ENCODE measurements at places on chromosomes 13 and 19.

DNA sequence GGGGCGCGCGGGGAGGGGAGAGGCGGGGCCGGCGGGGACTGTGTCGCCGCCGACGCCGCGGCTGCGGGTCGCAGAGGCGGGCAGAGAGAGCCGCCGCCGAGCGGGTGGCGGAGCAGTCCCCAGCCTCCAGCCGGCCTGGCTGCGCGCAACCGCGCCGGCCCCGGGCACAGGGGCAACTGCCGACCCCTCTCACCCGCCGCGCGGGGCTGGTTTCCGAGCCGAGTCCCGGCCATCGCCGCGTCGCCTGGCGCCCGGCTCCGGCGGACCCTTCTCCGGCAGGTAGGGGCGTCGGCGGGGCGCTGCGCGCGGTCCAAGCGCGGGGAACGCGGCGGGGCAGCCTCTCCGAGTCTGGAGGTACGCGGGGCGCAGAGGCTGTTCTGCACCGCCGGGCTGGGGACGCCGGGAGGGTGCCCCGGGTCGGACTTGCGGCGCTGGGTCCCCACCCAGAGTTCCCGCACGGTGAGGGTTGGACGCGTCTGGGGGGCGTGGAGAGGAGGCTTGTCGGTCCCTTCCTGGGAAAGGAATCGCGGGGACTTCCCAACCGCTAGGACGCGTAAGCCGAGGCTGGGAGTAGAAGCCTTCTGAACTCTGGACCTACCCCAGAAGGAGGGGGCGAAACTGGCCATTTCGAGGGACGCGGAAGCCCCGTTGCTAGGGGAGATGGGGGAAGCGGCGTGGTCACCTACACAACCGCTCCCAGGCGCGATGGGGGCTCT, 133.6 kb upstream of the MYO16 start:
- DNase-seq: no peak

DNA sequence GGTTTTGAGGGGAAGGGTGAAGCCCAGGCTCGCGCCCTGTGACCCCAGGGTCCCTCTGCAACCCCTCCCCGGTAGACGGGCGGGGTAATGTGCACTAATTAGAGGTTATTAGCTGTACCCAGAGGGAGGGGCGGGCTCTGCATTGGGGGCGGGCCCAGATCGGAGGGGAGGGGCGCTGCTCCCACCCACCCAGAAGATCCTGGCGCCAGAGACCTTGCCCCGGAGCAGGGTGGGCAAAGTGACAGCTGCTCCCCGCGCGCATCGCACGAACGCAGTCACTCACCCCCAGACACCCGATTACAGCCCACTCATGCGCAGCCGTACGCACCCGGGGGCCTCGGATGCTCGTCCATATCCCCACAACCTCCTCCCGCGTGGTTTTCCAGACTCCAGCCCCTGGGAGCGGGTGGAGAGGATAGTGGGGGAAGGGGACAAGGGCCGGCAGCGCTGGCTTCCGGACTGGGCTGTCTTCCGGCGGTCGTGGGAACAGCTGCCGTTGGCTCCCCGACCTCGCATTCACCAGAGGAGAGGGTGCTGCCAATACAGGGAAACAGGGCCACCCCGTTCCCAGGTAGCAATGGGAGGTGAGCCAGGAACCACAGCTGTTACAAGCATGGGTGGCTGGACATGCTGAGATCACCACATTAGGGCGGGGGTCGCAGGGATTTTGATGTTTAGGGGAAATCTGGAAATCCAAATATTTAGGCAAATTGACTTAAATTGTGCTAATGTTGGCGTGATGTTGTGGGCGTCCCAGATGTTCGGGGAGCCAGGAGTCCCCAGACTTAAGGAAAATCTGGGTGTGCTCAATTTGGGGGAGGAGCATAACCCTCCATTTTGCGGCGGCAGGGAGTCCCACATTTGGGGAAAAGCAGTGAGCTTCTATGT, 2.9 kb upstream of the HOOK2 start:
- no peak for DNase-seq

- no peak for DNase-seq
Observed at GRCh38 chr19:14127176-14127575, 9.2 kb downstream of the ASF1B start.

DNA sequence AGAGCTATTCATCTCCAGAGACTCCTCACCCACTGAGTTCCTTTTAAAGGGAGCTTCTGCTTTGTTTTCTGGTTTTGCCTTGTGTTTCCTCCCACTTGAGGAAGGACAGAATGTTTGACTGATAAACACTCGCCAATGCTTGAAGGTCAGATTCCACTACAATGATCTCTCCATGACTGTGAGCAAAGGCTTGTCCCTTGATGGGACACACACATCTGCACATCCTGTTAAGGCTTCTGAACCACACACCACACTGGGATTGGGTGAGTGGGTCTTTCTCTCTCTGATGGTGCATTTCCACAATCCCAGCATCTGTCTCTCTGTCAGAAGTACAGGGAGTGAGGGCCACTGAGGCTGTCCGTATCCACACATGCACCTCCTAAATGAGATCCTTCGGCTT, 245.3 kb downstream of the IRS2 start:
- no peak for DNase-seq

- DNase-seq: no peak
Observed at GRCh38 chr13:65336087-65336749, 1893.9 kb downstream of the PCDH9 start.

DNA sequence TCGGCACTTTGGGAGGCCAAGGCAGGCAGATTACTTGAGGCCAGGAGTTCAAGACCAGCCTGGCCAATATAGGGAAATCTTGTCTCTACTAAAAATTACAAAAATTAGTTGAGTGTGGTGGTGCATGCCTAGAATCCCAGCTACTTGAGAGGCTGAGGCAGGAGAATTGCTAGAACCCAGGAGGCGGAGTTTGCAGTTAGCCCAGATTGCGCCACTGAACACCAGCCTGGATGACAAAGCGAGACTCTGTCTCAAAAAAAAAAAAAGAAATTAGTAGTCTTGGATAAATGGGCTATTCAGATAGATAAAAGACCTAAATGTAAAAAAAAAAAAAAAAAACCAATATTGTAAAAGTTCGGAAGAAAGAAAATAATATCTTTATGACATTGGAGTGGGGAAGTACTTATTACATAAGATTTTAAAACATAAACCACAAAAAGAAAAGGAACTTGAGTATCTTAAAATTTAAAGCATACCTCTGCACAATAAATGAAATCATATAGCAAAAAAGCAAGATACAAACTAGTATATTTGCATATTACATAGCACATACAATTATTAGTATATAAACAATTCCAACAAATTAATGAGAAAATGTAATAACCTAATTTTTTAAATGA, 26.7 kb upstream of the RNASEH2B start:
- DNase-seq: no peak

DNA sequence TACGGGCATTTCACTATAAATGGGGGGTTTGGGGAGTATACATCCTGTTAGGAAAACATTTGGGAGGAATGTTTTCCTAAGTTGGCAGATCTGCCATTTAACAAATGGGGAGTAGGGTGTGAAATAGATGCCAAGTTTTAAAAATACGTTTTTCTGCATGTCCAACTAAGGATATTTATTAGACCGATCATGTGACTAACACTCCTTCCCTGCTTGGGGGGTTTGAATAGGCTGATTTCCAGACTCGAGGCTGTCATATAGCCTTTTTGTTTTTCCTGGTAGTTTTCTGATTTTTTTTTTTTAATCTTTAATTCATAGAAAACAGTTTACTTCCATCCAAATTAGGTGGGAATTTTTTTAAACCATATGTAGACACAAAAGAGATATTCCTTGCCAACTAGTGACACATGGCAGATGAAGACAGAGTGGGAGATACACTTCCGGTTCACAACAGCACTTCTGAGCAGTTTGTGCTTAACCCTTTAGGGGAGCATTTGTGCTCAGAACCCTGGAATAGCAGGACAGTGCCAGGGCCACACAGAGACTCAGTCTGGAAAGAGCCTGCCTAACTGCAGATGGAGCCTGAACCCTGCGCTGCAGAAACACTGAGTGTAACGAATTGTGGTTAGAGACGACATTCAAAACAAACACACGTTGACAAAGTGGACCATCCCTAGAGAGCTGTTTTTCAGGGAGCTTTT, 5.6 kb upstream of the GATAD2A start:
- DNase-seq: no peak

- DNase-seq: no peak
Observed at GRCh38 chr13:101881593-101881992, 429.1 kb downstream of the ITGBL1 start.

DNA sequence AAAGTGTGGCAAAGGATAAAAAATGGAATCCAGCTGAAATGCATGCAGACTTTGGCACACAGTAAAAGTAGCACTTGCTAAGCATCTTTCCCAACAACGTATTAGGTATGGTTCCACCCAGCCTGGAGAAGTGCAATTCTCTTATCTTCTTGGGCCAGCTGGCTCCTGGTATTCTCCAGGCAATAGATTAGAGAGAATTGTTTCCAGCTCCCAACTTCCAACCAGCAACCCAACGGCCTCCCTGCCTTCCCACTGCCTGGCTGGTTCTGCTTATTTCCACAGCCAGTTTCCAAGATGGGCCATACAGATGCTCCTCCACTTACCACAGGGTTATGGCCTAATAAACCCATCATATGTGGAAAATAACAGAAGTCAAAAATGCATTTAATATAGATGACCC, 133.4 kb downstream of the OXGR1 start:
- no peak for DNase-seq

DNA sequence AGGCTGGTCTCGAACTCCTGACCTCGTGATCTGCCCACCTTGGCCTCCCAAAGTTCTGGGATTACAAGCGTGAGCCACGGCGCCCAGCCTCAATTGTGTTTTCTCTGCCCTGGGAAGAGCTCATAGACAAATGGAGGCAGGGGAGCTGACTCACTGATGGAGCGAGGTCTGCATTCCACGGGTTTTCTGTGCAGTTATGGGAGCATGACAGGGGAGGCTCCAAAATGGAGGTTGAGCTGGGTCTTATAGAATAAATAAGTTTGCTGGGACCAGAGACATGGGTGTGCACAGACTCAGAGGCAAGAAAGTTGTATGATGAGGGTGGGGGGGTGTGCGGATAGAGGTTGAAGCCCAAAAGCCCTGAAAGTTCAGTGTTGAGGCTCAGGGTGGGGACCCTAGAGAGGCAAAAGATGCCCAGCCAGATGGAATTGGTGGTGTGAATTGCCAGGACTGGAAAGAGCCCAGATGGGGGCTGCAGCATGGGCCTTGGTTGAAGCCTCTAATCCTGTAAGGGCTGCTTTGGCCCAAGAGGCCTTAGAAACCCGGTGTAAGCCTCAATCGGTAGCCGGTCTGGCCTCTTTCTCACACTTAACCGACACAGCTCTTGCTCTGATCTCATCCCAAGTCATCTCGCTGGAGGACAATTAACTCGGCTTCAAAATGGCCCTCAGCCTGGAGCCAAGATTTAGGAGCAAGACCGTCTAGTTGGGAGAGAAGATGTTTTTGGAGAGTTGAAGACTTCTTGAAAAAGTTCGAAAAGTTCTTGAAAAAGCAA, 1.9 kb downstream of the TPM4 start:
- peak; percentile 79 for DNase-seq

DNA sequence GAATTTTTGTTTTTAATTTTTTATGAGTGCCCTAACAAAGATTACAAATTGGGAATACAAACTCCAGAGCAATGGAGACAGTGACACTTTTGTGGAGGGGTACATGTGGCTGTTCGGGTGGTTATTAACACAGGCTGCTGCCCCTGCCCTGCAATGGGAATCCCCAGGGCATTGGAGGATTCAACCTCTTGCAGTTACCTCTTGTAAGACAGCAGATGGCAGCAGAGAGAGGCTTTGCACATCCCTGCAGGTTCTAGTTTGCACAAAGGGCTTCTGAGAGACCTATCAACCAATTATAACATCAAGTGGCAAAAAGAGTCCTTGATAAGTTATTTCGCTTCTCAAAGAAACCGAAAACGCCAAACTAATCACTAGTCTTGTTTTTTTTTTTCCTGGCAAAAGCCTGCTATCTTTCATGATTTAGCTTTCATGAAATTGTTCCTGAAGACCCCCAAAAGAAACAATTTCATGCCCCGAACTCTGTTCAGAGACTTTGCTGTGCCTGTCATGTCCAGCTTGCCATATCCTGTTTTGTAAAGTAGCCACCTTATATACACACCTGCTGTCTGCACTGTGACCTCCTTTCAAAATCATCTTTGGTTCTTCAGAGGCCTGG, 10.4 kb downstream of the GJB2 start:
- peak; percentile 54 for DNase-seq

DNA sequence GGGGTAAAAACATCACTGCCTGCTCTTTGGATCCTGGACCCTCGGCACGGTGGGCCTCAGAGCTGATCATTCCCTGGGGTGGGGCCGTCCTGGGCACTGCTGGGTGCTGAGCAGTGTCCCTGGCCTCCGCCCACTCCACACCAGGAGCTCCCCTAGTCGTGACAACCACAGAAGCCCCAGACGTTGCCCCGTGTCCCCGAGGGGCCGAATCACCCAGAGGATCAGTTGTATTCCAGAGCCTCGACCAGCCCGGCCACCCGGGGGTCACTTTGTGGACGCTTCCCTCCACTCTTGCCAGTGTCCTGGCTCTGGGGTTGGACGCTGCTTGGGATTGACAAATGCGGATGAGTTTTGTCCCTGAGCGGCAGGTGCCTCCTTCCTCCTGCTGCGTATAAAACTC, 10.2 kb downstream of the C2CD4C start:
- DNase-seq: no peak

- DNase-seq: no peak
Observed at GRCh38 chr13:99389520-99390304, 82.5 kb upstream of the GPR183 start.

GRCh38 chr19:35061583-35062373, 20.3 kb downstream of the HPN start:
- DNase-seq: no peak

GRCh38 chr13:51579676-51580075, 4.6 kb upstream of the WDFY2 start:
- no peak for DNase-seq

GRCh38 chr13:113771709-113772331, 12.8 kb downstream of the TMEM255B start:
- DNase-seq: peak; percentile 33

GRCh38 chr13:100983111-100983510, 308.5 kb upstream of the TMTC4 start:
- no peak for DNase-seq

- no peak for DNase-seq
Observed at GRCh38 chr13:21964686-21965085, 293.8 kb downstream of the FGF9 start.

GRCh38 chr13:31385540-31385939, 185.8 kb downstream of the B3GLCT start:
- DNase-seq: no peak

DNA sequence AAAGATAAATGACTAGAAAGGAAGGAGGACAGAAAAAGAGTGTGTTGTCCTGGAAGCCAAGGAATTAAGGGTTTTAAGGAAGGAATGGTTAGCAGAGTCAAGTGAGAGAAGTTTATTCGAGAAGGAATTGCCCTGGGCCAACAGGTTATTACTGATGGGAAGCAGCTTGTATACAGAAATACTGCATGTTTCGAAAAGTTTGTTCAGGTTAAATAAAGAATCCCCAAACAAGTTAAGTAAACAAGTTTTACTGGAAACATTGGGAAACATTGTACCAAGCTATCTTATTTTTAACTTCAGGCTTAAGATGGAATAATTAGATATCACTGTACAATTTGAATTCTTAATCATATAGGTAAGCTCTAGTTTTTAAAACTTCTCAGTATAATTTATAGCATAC, 28.2 kb upstream of the FBXL3 start:
- DNase-seq: no peak

GRCh38 chr13:46087481-46087880, 17.4 kb downstream of the CPB2 start:
- DNase-seq: no peak

Data from foreskin keratinocyte (primary cell).